ENCODE measurements at places on chromosomes 2 and 18.

DNA sequence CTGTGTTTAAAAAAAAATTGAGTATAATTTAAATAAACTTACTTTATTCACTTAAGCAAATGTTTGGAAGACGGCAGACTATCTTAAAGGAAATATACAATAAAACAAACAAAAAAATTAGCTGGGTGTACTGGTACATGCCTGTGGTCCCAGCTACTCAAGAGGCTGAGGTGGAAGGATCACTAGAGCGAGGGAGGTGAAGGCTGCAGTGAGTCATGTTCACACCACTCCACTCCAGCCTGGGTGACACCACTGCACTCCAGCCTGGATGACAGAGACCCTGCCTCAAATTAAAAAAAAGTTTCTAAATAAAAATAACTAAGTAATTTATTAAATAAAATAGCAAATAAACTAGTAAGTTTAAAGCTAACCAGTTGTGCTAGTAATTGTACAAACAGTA lies 7.5 kb downstream of the PUM2 start:
- no peak for DNase-seq

DNA sequence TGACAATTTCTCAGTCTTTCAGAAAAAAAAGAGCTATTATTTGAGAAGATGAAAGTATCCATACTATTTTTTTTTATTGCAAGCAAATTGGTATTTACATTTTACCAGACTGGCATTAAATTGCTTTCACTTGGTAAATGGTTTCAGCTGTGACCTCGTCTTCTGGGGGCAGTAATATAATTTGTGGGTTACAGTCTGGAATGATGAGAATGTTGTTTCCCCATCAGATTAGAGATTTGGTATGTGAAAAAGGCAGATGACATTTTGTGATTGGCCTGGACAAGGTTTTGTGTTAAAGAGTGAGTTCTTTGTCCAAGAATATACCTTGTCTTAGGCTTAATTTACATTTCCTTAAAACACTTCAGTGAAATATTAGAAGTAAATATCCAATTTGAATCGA lies 390.1 kb upstream of the ST6GAL2 start:
- DNase-seq = no peak

GRCh38 chr18:57084331-57085271 lies 62.3 kb upstream of the BOD1L2 start:
- DNase-seq = no peak

GRCh38 chr2:237270520-237270919 lies 143.4 kb downstream of the COL6A3 start:
- DNase-seq = no peak

GRCh38 chr2:27494944-27495554 lies at the start of gene FNDC4:
Gene FNDC4, minus strand, starts transcription at chr2:27495200. Its CDS starts 521 bp downstream, at chr2:27494679.
- no peak for DNase-seq

GRCh38 chr18:22935431-22935830 lies 2.3 kb downstream of the RBBP8 start:
- DNase-seq = no peak

DNA sequence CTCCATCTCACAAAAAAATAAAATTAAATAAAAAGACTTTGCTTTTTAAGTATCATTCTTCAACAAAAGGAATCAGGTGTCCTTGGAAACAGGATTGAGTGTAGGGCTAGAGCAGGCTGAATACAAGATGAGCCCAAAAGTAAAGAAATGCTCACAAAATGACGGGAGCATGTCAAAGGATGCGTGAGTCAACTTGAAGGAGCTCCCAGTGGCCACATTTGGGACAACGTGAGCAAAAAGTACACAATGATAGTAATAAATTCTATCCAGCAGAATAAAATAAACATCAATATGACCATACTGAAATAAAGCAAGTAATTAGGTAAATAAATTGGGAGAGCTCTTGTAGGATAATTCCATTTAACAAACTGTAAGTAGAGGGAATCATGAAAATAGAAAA lies 220.7 kb downstream of the PHLPP1 start:
- no peak for DNase-seq

- DNase-seq = no peak
Measured at GRCh38 chr18:79540904-79541282, 138.7 kb upstream of the CTDP1 start.

DNA sequence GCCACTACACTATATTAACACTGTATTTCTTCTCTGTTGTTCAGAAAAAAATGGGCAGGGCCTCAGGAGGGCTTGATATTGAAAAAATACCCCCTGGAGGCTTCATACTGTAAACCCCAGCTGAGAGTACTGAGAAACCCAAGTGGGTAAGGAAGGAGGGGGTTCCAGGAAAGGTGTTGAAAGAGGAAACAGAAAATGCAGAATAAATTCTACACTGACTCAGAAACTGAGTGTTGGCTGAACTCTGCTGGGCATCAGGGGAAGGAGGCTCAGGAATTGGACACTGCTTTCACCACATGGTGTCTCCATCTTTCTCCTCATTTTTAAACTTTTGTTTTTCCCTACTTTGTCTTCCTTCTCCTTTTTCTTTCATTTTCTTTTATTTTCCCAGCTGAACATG lies 253.7 kb downstream of the DYM start:
- no peak for DNase-seq

- no peak for DNase-seq
Measured at GRCh38 chr2:134075204-134075603, 178.7 kb upstream of the MGAT5 start.

DNA sequence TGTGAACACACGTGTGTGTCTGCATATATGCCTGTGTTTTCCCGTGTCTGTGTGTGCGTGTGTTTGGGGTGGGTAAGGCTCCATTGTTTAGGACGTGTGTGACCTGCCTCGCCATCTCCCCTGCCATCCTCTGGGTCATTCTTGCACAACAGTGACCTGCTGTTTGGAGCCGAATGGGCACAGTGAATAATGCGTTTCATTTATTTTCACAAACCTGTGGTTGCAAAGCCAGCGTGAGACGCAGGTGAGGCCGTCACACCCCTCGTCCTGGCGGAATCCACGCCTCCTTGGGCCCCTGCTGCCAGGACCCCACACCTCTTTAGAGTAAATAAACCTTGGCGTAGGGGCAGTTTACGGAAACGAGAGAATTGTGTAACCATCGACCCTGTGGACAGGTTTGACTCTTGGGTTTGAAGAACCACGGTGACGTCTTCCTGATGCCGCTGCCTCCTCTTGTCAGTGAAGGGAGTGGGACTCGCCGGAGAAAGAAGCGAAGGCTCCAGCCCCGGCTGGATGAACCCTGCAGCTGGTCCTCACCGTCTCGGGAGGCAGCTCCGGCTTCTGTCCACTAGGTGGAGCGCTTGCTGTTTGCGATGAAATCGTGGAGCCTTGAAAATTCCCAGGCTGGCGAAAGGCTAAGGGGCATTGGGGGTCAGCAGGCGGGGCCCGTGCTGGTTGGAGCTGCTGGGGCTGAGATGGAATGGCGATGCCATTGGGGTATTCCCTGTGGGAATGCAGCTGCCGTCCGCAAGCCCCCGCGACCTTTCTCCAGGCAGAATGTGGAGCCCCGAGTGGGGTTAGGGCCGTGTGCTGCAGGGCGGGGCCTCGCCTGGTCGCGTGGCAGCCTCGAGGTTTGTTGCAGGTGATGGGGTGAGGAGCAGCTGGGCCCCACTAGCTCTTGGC lies 81.1 kb downstream of the RTP5 start:
- peak; percentile 63 for DNase-seq

- no peak for DNase-seq
Measured at GRCh38 chr18:22106536-22107292, 62.7 kb upstream of the GATA6 start.

GRCh38 chr2:113236367-113237159 lies 42.2 kb downstream of the PAX8 start:
- DNase-seq = peak; percentile 52

- no peak for DNase-seq
Measured at GRCh38 chr2:111919365-111919764, 21.0 kb downstream of the MERTK start.

- DNase-seq = no peak
Measured at GRCh38 chr2:212797484-212798205, 259.0 kb upstream of the ERBB4 start.

All from SW 1271 (cell line).